ENCODE measurements at places on chromosomes 2 and 18.
A peak's percentile ranks its signal among the peaks of the same experiment; 100 is the strongest.

- DNase-seq = no peak
Measured at GRCh38 chr2:109438146-109438545, 175.6 kb downstream of the SEPTIN10 start.

- no peak for DNase-seq
Measured at GRCh38 chr2:5889519-5889918, 197.3 kb downstream of the SOX11 start.

- DNase-seq = no peak
Measured at GRCh38 chr2:211867845-211868451, 670.7 kb downstream of the ERBB4 start.

- DNase-seq = peak; percentile 47
Measured at GRCh38 chr2:238256594-238257104, 16.8 kb upstream of the HES6 start.

GRCh38 chr18:8701546-8702118 is 3.7 kb upstream of the MTCL1 start:
- DNase-seq = no peak

GRCh38 chr18:63445037-63445436 is 22.8 kb upstream of the VPS4B start:
- DNase-seq = no peak

- no peak for DNase-seq
Measured at GRCh38 chr18:21901423-21901945, 160.9 kb downstream of the MIB1 start.

DNA sequence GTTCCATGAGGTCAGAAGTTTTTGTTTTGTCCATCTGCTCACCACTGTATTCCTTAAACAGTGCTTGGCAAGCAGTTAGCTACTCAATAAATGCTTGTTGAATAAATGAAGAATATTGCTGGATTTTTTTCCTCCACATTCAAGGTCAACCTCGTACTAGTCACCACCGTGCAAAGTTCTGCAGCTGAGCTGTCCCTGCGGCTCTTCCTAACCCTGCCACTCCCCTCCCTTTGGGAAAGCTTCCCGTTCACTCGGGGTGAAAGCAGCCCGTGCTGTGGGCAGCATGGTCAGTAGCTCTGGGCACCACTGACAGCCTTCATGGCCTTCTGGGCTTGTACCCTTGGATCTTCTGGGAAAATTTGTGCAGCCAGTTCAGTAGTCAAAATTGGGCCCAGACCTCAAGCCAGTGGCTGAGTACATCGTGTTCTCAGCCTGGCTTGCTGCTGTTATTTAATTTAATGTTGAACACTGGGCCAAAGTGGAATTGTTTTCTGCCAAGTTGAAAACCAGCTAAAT is 469.3 kb upstream of the RAB12 start:
- no peak for DNase-seq

- no peak for DNase-seq
Measured at GRCh38 chr2:217158928-217159327, 299.1 kb upstream of the TNP1 start.

- no peak for DNase-seq
Measured at GRCh38 chr2:39210846-39211245, 32.9 kb downstream of the CDKL4 start.

- DNase-seq = no peak
Measured at GRCh38 chr2:33181466-33181865, 234.7 kb downstream of the LTBP1 start.

DNA sequence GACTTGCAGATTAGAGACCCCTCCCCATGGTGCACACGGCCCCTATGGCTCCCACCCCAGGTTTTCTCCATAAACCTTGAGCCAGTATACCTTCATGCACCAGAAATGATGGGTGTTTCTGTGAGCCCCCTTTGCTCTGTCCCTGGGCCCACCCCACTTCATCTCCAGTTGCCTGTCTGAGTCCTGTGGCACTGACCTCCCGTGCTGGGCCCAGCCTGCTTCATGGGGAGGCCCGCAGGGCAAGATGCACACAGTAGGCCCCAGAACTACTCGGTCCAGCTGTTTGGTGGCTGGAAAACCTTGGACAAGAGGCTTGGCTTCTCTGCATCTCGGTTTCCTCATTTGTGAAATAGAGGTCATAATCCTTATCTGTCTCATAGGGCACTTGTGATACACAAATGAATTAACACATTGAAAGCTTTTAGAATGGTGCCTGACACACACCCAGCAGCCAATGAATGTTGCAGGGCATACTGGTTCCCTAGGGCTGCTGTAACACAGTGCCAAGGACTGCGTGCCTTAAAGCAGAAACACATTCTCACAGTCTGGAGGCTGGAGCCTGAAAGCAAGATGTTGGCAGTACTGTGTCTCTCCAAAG is 58.4 kb downstream of the SH3BP4 start:
- DNase-seq = no peak

- no peak for DNase-seq
Measured at GRCh38 chr18:336713-337112, 68.9 kb upstream of the THOC1 start.

DNA sequence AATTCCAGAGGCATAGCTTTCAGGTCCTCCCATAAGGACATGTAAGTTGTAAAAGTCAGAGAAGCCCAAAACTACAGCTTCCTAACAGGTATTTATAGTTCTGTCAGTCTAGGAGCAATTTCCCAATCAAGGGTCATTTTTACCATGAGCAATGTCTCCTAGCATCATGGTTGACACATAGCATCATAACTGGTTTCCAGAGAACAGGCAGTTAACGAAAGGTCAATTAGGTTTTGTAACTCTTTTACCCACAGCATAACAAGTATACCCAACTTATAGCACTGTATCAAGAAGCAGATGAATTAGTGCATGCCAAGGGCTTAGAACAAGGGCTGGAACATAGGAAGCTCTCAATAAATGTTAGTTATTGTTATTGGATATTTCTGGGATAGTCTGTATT is 110.1 kb downstream of the MREG start:
- no peak for DNase-seq

- no peak for DNase-seq
Measured at GRCh38 chr2:36561237-36561944, 36.6 kb downstream of the FEZ2 start.

- DNase-seq = no peak
Measured at GRCh38 chr2:120482334-120482733, 136.4 kb downstream of the INHBB start.

GRCh38 chr2:237064203-237065070 is 21.3 kb upstream of the COPS8 start:
- no peak for DNase-seq

GRCh38 chr2:43110442-43110871 is 115.9 kb downstream of the ZFP36L2 start:
- DNase-seq = no peak

- no peak for DNase-seq
Measured at GRCh38 chr2:120316071-120316470, 29.9 kb upstream of the INHBB start.

DNA sequence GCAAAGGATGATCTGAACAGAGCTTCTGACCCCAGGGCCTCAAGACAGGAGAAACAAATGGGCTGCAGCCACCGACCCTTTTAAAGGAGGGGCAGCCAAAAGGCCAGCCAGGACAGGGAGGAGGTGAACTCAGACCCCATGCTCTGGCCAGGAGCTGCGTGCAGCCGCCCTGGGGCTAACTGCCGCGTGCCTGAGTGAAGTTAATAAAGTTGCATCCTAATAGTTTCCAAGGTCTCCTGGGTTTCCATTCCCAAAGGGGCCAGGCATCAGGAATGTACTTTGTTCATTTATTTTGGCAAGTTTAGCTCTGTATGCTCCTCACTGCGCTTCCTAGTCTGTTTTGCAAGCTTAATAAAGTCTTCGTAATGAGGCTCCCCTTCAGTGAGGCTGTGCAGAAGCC is 60.7 kb downstream of the EN1 start:
- no peak for DNase-seq

GRCh38 chr18:34977838-34978532 is 63.2 kb upstream of the MAPRE2 start:
- DNase-seq = peak; percentile 71

DNA sequence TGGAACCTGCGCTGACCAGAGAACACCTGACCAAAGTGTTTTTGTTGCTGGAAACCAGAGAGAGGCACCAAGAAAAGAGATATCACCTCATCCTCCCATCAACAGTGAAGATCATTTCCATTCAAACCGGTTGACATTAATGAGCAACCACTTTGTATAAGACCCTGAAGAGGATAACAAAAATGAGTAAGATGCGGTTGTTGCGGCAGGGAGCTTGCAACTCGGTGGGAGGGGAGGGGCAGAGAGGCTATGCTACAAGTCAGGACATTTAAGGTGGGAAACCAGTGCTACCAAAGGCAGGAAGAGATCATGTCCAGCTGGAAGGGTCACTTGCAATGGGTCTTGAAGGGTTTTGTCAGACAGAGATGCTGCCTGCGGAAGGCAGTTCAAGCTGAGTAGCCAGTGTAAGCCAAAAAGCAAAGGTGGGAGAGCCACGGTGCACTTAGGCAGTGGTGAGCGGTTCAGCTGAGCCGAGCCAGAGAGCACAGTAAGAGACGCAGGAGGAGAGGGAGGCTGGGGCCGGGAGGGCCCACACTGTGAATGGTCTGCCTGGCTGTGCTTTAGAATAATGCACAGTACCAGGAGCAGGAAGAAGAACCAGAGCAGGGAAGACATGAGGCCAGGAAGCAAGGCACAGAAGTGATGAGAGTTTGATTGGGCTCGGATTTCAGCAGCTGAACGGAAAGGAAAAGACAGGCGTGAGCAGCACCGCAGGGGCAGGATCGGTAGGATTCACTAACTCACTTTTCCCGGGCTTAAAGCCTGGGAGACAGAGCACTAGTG is 24.4 kb upstream of the DTNB start:
- DNase-seq = no peak

DNA sequence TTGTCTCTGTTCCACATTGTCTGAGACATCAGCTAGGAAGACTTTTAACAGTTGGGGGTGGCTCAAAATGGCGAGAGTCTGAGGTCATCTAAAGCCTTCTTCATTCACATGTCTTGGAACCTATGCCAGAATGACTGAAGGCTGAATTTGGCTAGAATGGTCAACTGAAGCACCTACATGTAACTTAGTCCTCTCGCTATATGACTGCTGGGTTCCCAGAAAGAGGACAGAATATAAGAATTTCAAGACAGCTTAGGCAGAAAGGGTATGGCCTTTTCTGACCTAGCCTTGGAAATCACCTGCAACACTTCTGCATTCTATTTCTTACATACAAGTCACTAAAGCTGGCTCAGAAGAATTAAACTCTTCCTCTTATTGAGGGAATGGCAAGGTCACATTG is 75.6 kb upstream of the OTX1 start:
- DNase-seq = no peak

GRCh38 chr2:8277921-8278571 is 403.8 kb upstream of the ID2 start:
- DNase-seq = no peak

DNA sequence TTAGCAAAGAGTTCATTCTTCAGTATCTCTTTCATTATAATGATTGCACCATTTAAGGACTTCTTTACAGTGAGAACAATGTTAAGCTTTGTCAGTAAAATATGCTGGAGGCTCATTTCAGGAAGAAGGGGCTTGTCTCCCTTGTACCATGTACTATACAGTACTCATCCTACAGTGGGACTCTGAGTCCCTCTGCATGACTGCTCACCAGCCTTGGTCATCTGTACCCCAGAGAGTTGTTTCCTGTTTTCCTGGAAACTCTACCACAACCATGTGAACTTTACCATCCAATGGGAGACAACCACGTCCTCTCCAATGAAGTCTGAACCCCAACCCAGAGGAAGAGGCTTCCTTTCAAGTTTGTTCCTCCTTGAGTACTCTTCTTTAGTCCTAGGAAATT is 1171.1 kb upstream of the CRIM1 start:
- no peak for DNase-seq

DNA sequence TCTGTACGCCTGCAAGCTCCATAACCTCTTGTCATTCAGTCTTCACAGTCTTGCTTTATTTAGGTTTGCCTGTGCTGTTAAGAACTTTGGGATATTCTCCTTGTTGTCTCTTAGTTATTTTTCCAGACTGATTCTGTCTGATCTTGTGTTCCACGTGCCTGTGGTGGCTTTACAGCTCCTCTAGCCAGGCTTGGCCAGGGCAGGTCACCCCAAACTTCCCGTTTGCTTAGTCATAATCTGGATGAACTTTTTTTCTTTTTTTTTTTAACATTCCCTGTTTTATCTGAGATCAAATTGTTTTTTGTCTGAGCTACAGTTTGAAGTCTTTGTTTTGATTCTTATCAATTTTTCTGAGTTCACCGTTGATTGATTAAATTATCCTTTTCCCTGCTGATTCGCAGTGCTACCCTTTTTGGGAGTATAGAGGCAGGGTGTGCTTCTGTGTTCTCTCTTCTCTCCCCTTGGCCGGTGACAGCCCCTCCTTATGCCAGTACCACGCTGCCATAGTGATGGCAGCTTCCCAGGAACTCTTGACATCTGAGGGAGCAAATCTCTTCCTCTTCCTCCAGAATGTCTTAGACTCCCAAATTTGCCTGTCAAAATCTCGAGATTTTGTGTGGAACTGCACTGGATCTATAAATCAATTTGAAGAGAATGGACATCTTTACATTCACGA is 2.5 kb downstream of the SP100 start:
- no peak for DNase-seq

GRCh38 chr2:190099890-190100697 is 37.6 kb upstream of the MSTN start:
- no peak for DNase-seq
